IPS DF 19.7 (cell line): ENCODE measurements at places on chromosomes 5 and 9.

DNA sequence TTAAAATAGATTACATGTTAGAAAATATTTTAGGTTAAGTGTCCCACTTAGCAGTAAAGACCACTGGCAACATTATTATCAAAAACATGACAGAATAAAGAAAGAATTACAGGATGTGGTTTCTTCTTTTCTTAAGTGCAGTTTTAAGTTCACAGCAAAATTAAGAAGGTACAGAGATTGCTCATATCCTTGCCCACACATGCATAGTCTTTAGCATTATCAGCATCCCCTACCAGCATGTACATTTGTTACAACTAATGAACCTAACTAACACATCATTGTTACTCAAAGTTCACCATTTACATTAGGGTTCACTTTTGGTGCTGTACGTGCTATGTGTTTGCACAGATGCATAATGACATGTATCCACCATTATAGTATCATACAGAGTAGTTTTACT is 837.7 kb upstream of the CDH9 start:
- no peak for DNase-seq

DNA sequence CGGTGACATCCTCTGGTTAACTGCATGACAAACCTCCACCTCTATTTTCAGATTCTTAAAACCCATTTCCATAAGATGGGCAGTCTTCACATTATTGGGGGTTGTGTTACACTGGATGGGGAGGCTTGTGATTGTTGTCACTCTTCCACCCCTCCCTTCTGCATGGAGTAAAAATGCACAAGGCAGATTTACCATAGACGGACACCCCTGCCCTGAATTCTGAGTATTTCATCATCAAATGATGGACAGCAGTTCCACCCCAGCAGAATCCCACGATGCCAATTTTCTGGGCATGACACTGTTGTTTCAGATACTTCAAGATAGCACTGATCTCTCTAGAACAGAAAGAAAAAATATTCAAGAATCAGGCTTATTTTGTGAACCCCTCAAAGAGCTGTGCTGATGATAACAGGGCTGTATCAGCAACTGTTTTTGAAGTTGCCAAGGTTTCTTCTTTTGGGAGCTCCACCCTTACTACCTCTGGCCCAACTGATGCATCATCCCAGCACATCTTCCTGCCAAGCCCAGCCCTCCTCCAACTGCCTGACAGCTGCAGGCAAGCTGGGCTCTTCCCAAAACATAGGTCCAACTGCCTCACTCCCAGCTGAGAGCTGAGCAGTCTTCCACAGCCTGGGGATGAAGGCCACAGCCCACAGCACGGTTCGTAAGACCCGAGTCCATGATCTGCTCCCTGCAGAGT is 21.4 kb downstream of the CMBL start:
- DNase-seq = no peak

DNA sequence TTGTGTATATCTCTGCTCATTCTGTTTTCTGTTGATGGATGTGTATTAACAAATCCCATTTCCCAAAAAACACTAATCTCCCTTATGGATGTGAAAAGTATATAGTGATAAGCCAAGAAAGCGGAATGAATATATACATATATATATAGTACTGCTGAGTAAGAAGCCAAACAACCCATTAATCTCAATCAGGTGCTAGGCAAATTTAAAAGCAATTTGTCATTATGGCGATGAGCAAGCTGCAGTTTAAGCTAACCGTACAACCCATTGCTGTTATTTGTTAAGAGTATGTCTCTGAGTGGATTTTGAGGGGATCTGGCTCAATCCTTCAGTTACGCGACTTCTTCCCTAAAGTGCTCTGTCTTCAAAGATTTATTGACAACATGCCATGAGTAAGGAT is 640.4 kb upstream of the ARRDC3 start:
- no peak for DNase-seq

DNA sequence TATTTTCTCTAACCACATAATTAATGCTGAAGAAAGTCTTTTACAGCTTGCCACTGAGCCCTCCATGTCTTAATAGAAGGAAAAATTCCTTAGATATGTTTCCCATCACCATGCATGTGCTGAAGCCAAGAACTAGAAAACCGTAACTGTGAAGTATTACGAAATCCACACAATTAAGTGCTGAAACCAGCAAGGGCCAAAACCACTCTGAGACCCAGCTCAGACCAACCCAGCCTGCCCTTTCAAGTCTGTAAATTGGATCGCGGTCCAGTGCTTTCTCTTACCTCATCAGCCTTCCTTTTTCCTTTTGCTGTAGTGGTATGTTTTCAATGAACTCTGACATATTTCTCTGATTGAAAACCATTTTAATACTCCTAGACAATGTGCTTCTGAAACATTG is 26.3 kb downstream of the SEMA5A start:
- DNase-seq = no peak

DNA sequence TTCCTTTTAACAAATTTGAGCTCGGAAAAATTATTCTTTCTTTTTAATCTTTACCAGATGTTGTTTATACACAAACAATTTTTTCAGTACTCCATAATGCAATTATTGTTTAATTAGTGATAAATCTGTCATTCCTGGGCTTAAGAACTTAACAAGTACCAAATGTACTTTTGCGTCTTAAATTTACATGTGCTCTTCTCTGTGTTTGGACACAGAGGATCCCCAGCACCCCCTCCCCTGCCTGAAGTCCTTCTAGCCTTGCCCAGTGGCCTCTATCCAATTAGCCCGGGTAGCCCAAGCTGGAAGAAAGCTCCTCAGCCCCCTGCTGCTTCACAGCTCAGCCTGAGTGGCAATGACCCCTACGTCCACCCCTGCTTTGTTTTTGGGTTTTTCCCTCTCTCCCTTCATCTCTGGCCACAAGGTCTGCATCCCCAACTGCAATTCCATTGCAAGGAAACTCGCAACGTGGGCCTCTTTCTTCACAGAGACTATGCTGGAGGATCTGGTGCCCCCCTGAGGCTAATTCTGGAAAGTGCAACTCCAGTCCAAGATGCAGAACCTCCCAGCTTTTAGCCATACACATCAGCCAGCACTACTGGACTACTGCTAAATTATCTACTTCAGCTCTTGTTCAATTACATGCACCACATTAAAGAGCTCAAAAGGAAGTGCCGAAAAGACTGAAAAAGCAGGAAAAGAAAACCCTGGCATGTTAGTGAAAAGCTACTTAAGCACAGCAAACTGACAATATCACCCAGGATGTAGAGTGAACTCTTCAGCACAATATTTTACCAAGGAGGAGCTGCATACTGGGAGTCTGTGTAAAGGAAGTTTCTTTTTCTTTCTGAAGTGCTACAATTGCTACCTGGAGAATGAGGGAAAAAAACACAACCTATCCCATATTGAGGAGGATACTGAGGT is 186.2 kb downstream of the FANCC start:
- peak; percentile 67 for DNase-seq

DNA sequence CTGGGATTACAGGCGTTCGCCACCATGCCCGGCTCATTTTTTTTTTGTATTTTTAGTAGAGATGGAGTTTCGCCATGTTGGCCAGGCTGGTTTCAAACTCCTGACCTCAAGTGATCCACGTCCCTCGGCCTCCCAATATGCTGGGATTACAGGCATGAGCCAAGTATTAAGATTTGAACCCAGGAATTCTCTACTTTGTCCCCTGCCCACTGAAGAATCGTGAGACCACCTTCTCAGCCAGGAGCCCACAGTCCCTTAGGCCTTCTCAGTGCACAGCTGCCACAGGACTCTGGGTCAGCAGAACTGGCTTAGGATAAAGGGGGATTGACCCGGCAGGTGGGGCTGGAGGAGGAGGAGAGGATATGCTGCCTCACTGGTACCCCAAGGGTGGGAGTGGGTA is 13.4 kb downstream of the OLFML2A start:
- DNase-seq = no peak

GRCh38 chr5:175687231-175687701 is 29.4 kb downstream of the HRH2 start:
- DNase-seq = no peak

DNA sequence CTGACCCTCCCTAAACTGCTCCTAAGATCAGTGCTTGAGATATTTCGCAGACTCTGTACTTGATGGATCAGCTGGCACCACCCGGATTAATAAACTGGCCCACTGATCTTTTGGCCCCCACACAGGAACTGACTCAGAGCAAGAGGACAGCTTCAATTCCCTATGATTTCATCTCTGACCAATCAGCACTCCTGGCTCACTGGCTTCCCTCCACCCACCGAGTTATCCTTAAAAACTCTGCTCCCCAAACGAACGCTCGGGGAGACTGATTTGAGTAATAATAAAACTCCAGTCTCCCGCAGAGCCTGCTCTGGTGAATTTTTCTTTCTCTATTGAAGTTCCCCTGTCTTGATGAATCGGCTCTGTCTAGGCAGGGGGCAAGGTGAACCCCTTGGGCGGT is 36.5 kb upstream of the CD180 start:
- DNase-seq = no peak

GRCh38 chr5:122653087-122654017 is 121.5 kb upstream of the SNX2 start:
- no peak for DNase-seq

GRCh38 chr5:148805326-148806290 is 20.8 kb upstream of the ADRB2 start:
- DNase-seq = no peak

DNA sequence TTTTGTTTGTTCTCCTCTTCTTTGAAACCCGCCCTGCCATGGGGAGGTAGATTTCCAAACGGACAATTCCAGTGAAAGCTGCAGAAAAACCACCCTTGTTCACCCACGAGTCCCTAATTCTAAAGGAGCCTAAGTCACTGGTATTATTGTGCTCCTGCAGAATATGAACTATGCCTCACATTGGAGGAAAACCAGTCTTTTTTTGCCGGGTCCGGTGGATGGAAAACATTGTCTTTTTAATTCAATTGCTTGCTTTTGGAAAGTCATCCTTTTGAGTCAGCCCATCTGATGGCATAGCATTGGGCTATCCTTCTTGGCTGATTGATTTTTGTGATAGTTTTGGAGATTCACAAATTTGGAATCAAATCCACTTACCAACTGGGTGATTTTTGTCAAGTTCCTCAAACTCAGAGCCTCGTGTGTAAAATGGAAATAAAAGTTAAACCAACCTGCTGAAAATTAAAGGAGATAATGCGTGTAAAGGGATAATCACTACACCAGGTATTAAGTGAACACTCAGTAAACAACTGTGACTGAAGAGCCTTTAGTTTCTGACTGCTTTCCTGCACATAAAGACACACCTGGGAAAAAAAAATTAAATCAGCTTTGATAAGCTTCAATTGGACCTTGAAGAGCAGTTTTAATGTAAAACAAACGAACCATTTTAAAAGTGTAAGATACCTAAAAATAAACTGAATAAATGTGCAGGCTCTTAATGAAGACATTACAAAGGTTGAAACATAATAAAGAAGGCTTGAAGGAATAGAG is 780 bp upstream of the CCNJL start:
- no peak for DNase-seq

- DNase-seq = no peak
Observed at GRCh38 chr5:120007598-120007997, 378.2 kb downstream of the FAM170A start.

DNA sequence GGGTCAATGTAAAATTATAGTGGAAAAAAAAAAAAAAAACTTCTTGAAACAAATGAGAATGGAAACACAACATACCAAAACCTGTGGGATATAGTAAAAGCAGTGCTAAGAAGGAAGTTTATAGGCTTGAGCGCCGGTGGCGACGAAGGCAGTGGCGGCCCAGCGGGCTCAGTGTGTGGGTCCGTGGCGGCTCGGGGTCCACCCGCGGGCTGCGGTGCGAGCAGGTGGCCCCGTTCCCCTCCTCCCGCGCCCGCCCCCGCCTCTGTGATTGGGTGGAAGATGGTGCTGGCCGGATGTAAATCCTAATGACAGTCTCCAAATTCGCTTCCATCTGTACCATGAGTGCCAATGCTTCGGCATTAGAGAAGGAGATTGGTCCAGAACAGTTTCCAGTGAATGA is 57.5 kb upstream of the TLX3 start:
- DNase-seq = no peak

DNA sequence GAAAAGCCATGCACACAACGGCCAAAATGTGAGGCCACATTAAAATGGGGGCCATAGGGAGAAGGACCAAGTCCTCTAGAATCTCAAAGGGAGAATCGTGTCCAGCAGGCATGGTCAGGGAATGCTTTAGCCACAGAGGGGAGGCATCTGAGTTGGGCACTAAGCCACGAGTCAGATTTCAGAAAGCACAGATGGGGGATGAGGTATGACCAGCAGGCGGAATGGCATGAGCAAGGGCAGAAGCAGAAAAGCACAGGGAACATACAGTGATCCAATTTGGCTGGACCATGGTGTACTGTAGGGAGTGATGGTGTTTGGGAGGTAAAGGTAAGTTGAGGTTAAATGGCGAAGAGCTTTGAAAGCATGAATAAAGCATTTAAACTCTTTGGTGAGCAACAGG is 214.6 kb downstream of the TLE1 start:
- no peak for DNase-seq

- no peak for DNase-seq
Observed at GRCh38 chr9:15873573-15874177, 320.8 kb downstream of the CCDC171 start.

GRCh38 chr5:81241961-81242648 is 9.0 kb downstream of the CKMT2 start:
- no peak for DNase-seq

DNA sequence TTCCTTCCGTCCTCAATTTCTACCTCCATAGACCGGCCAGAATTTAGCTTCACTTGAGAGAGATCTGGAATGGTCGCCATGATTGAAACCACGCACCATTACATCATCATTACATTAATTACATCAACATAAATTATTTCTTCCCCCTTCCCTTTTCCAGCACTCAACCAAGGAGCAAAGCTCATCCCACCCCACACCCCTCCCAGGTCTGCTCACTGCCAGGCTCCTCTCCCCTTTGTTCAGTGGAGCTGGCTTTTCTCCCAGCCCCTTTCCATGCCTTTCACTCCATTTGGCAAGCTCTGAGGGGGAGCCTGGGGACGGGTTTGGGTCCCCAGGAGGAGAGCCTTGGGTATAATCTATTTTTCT is 8.4 kb downstream of the RACK1 start:
- DNase-seq = no peak

GRCh38 chr9:113687680-113688371 is 188.3 kb upstream of the ZNF618 start:
- DNase-seq = no peak

DNA sequence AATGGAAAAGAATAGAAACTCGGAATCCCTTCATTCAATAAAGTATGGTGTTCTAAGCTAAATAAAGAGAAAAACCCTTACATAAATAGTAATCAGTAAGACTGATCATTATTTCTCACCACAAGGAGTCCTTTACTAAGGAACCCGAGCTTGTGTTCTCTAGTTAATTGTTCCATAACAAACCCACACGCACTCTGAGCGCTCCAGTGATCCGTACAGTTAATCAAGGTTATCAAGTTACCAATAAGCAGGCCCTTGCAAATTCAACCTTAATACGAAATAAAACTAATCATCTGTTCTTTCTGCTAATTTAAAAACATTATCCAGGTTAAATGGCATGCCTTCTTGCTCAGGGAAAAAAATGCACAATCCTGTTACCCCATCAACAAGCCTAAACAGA is 224.4 kb downstream of the FRMD3 start:
- DNase-seq = no peak

DNA sequence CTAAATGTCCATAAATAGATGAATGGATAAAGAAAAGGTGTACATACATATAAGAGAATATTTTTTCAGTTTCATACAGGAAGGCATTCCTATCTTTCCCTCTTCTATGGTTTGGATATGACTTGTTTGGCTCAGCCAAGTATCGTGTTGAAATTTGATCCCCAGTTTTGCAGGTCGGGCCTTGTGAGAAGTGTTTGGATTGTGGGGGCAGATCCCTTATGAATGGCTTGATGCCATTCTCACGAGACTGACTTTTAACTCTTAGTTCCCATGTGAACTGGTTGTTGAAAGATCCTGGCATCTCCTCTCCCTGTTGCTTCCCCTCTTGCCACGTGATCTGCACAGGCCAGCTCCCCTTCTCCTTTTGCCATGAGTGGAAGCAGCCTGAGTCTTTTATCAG is 421.1 kb upstream of the FTMT start:
- no peak for DNase-seq
